HTR-8/SVneo (cell line): ENCODE measurements at places on chromosomes 6 and 20.

DNA sequence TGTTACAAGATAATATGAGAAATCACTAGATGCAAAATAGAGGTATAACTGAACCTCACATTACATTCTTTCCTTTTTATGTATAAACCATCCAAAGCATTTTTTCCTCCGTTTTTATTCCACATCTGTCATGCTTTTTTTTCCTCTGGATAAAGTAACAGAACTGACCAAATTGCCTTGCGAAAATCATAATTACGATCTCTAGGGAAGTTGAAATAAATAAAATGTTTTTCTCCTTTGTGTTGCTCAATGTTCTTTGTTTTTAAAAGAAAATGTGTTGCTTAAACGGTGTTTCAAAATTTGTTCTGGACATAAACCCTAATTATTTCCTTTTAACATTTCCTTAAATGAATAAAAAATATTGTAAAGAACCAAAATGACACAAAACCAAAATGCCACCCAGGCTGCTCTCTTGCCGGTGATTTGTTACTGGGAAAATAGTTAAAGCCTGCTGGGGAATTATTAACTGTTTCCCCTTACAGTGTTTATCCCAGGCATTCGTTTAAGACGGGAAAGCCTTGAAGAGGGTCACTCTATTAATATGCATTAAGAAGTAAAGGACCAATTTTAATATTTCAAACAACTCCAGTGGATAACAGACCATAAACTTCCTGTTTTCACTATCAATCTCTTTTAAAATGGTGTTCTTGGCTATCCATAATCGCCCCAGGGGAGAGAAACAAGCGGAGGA is 1.7 kb upstream of the ADGRB3 start:
- DNase-seq = no peak

DNA sequence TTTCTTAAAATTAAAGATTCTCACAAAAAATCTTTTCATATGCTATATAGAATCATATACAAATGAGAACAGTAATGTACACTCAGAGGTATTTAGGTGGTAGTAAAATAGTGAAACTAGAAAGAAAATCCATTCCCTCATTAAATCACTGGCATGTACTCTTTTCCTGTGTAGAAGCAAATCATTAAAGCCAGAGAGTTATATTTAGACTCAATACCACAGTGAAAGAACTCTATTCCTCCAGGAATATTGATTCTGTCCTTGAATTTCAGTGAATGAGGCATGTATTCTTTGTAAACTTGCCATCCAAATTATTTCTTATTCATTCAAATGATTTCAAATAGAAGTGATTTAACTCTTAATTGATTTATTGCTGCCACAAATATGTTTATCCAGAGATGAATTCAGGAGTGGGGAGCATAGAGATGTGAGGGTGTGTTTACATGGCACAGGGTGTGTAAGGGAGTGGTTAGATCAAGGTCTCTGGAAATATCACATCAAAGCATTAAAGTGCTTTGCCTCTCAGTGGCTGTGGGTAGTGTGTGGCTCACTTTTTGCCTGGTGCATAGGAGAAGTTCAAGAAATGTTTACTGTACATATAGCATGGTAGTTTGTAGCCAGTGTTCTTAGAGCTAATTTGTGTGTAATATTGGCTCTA is 141.2 kb downstream of the FAM83B start:
- no peak for DNase-seq

GRCh38 chr6:45477790-45478189 is 100.1 kb upstream of the SUPT3H start:
- DNase-seq = no peak

DNA sequence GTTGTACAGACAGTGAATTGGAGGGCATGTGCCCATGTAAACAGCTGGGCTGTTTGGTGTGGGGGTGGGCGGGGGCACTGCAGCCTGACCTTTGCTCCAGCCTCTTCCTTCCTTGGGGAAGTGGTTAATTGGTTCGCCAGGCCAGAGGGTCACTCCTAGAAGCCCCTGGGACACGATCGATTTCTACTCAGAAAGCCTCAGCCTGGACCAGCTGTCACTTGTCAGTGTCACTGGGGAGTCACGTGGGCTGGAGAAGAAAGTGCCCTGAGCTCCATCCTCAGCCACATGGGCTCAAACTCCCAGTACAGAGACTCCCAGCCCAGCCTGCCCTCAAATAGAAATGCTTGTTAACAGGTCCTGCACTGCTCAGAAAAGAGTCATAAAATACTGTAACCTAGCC is 423.8 kb upstream of the SULF2 start:
- no peak for DNase-seq

DNA sequence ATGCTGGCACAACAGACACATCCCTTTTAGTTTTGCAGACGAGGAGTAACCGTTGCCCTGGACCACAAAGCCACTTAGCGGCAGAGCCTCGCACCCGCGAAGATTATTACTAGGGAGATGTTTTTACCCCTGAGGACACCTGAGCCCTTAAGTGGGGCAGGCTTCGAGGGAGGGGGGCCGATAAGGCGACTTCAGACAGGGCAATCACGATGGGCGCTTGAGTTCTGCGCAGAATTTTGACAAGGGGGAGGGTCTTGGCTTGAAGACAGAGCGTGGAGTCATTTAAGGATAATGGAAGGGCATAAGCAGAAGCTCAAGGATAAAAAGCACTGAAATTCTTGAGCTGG is 650 bp upstream of the TTK start:
- peak; percentile 2 for DNase-seq

GRCh38 chr6:57159127-57159526 is 13.0 kb upstream of the BAG2 start:
- DNase-seq = no peak

DNA sequence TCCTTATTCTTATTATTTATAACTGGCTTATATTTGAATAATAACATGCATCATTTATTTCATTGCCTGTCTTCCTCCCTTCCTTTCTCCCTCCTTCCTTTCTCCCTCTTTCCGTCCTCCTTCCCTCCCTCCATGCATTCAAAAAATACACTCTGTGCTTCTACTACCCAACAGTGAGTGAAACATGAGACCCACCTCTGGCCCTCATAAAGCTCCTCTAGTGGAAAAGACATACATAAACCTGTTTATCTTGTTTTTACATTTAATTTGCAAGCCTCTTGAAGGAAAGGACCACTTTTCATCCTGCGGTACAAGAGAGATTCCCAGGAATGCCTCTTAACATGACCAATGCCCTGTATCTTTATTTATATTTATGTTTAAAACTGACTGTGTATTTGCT is 21.8 kb upstream of the ISM1 start:
- no peak for DNase-seq

DNA sequence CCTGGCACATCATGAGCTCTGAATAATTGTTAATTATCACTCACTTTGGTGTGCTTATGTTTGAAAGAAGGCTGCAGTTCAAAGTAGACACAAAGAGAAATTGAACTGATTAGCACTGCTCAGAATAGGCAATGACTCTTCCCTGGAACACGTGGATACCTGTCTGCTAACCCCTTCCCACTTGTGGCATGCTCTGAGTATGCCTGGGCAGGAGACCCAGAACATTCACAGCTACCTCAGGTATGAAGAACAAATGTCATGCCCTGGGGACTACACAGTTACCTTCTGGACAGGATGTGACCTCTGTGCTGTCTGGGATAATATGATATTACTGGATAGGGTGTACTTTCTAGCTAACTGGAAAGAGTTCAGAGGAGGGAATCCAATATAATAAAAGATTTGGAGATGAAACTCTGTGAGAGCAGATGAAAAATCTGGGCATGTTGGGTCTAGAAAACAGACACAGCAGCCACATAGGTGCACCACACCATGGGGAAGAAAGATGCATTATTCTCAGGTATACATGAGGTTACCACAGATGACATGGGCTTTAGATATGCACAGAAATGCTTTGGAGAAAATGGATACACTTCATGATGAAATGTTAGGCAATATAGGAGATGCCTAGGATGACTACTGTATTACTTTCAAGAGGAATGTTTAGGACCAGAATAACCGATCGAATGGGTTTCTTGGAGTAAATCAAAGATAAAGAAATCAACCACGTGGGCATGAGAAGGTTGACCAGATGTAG is 324.2 kb upstream of the PREP start:
- no peak for DNase-seq

GRCh38 chr6:138001750-138002349 is 105.4 kb downstream of the PERP start:
- DNase-seq = peak; percentile 44

- no peak for DNase-seq
These were observed 631 bp downstream of the PLCB1 start for GRCh38 chr20:8132484-8133309.

GRCh38 chr6:111683749-111684267 is 78.1 kb upstream of the TRAF3IP2 start:
- no peak for DNase-seq

GRCh38 chr20:13677241-13677640 is 38.5 kb upstream of the TASP1 start:
- no peak for DNase-seq

- DNase-seq = no peak
These were observed 141.4 kb downstream of the CD83 start for GRCh38 chr6:14258695-14259593.

GRCh38 chr6:33324125-33324524 is 6.6 kb upstream of the ZBTB22 start:
- DNase-seq = no peak

DNA sequence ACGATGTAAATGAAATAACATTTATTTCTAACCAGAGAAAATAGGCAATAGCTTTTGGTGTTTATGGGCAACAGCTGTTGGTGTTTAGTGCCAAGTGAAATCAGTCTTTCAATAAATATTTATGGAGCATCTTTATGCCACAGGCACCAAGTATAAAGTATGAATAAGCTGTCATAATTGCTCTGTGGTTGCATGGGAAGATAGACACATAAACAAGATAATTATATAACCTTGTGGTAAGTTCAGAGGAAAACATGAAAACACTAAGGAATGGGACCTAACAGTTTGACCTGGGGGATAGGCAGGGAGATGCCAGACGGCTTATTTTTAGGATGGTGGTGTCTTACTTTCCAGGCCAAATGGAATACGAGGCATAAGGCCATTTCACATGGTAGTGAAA is 110.9 kb downstream of the GFRAL start:
- no peak for DNase-seq

DNA sequence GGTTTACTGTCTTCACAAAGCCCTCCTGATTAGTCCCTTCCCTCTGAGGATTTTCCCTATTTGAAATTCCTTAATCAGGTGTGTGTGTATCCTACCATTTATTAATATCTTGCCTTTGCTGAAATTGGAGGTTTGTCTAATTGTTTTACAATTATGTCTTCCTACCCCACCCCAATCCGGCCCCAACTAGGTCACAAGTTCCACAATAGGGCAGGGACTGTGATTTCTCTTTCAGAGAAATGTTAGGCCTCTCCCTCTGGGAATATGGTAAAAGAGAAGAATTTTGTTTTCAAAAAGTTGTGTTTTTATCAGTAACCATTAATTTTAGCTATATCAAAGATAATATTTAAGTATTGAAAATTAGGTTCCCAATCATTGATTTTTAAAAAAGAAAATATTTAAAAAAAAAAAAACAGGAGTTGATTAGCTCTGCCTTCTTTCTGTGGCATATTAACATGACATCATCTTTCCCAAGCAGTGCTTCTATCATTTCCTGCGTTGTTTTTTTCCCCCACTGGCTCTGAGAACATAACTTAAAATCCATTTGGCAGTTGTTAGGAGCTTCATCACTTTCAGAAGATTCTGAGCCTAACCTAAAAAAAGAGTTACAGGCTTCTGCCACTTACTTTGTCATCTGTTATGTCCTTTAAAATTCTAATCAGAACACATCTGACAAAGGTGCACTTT is 36.1 kb downstream of the BLOC1S5 start:
- DNase-seq = no peak

- no peak for DNase-seq
These were observed 29.9 kb upstream of the SMOC2 start for GRCh38 chr6:168411130-168411529.

DNA sequence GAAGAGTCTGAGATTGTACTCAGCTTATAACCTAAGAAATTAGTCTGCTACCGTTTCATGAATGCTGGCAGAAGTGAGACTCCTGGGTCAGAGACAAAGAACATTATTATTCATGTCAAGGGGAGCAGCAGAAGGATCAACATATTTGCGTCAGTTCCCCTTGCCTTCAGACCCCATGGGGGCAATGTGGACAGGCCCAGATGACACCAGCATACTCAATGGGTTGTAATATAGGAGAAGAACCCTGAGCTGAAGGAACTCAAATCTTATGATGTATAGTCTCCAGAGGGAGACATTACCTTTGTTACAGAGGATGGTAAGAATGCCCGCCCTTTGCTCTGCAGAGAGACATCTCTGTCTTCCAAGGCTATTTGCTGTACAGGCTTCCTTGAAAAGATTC is 384.4 kb downstream of the EPM2A start:
- no peak for DNase-seq

DNA sequence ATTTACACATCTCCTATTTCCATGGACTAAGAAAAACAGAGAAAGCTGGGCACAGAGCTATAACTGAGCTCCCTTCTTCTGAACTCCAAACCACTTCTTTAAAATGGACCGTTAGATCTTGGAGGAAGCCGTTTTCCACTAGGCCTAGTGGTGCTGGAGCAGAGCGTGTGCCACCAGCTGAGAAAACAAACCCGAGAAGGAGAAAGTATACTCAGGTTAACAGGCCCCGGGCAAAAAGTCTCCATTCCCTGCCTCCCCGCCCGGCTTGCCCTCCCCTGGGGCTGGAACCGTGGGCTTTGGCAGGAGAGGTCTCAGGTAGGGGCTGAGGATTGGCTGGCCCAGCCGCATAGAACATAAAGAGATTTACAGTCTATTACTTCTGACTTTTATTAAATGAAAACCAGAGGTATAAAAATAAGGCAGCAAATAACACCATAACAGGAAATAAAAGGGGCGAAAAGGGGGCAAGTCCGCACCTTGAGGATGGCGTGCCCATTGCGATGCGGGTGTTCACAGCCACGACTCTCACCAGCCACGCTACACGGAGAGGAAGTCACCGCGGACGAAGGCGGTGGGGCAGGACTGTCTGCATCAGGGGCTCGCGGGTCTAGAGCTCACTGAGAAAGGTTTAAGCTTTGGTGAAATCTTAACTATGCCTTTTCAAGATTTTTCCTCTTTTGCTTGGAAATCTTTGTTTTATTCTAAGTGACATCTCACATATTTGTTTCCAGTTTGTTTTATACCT is 191.2 kb upstream of the GMDS start:
- no peak for DNase-seq

DNA sequence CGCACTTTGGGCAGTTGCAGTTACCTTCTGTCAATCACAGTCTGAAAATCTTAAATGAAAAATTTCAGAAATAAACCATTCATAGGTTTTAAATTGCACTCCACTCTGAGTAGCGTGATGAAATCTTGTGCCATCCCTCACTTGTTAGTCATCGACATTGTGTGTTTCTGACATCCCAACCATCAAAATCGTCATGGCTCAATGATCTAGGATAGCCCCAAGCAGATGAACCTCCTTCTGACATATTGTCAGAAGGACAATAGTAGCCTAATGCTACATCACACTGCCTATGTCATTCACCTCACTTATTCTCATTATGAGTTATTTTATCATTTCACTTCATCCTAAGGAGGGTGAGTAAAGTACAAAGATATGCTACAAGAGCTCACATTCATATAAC is 284.8 kb downstream of the PTPRK start:
- no peak for DNase-seq

GRCh38 chr6:132359886-132360285 is 41.4 kb downstream of the MOXD1 start:
- no peak for DNase-seq

- no peak for DNase-seq
These were observed 801 bp upstream of the PPARD start for GRCh38 chr6:35341557-35341956.
